ENCODE measurements at places on chromosomes 1 and 21.

- DNase-seq, result peak; percentile 19
Observed at GRCh38 chr1:55868026-55868425, 652.9 kb upstream of the USP24 start.

DNA sequence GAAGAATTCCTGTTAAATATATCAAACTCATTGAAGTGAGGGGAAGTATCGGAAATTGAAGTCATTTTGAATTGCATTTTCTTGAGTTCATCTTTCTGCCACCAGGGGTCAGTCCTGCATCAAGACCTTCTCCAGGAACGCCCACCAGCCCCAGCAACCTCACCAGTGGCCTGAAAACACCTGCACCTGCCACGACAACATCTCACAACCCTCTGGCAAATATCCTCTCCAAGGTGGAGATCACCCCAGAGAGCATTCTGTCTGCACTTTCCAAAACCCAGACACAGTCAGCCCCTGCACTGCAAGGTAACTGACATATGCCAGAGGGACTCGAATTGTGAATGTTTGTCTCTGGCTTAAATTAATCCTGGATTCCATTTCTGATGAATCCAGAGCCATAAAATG lies 22.8 kb upstream of the TARS2 start:
- peak; percentile 46 for DNase-seq

DNA sequence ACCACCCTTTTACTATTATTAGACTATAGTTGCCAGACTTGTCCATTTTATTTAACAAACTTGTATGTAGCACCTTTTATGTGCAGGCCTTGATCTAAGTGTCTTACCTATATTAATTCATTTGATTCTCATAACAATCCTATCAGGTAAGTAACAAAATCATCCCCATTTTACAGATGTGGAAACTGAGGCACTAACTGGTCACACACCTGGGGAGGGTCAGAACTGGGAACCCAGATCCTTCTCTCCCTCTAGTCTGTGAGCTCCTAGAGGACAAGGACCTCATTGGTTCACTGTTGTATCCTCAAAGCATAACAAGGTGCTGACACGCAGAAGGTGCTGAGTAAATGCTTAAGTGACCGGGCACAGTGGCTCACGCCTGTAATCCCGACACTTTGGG lies 14.9 kb downstream of the FBXO2 start:
- no peak for DNase-seq

DNA sequence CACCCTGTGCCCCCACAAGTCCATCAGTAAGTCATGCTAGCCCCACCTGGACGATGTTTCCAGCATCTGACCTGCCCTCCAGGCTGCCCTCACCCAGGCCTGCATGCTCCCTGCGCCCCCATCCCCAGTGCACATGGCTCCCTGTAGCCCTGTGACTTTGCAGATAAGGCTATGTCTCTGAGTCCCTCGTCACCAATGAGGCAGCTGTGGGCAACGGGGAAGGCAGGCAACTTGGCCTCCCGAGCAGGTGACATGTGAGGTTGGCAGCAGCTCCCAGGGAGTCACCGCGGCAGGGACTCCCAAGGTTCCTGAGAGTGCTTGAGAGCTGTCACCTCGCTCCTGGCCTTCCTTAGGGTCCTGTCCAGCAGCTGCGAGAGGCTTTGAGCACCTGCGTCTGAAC lies 32.4 kb upstream of the AGPAT3 start:
- no peak for DNase-seq

DNA sequence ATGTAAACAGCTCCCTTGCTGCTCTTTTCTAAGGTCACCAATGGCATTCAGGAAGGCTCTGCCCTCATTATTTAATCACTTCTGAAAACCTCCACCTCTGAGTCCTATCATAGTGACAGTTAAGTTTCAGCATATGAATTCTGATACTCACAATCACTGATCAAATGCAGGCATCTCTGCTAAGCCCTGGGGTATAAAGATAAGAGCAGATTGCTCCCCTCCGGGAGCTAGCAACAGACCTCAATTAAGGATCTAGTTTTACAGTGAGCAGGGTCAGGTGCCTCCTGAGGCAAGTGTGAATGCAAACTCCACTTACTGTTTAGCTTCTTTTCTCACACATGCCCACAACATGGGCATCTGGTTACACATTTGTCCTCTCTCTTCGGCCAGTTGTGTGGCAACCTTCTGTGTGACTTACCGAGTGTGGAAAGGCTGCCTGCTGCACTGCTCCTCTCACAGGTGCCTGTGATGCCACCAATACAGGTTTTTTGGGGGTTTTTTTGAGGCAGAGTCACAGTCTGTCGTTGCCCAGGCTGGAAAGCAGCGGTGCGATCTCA lies 15.0 kb downstream of the IL10RB start:
- no peak for DNase-seq

- peak; percentile 64 for DNase-seq
Observed at GRCh38 chr1:147641695-147642592, 28.4 kb downstream of the ACP6 start.

- no peak for DNase-seq
Observed at GRCh38 chr1:220877377-220878095, 1.7 kb upstream of the HLX start.
